ENCODE measurements at places on chromosomes 1 and 21. TPM values are rescaled to one million over a fixed set of nuclear protein-coding genes. Genes with fewer than 3 reads are reported as not detected.

DNA sequence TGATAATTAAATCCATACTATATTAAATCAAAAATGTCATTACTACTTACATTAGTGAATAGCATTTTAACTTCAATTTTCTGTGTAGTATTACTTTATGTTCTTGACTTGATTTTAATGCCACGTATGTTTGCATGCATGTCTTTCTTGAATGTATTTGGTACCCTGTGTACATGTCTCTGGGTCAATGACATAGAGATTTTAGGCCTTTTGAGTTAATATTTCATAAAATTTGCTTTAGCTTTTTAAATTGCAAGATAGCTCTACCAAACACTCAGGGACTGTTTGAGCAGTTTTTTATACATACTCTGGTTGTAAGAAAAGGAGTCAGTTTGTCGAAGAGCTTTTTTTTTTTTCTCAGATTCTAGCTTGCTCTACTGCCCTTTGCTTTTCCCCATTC is 1.5 kb downstream of the MLLT11 start:
- no peak for DNase-seq
- no peak overlapping the region for H3K27ac ChIP-seq
- peaks cover 31% of the 10 kb centered on the region for H3K4me1 ChIP-seq
- no peaks in the 10 kb centered on the region for H3K27me3 ChIP-seq
- peaks cover 25% of the 10 kb centered on the region for H3K36me3 ChIP-seq
- no peak overlapping the region for H3K4me3 ChIP-seq

DNA sequence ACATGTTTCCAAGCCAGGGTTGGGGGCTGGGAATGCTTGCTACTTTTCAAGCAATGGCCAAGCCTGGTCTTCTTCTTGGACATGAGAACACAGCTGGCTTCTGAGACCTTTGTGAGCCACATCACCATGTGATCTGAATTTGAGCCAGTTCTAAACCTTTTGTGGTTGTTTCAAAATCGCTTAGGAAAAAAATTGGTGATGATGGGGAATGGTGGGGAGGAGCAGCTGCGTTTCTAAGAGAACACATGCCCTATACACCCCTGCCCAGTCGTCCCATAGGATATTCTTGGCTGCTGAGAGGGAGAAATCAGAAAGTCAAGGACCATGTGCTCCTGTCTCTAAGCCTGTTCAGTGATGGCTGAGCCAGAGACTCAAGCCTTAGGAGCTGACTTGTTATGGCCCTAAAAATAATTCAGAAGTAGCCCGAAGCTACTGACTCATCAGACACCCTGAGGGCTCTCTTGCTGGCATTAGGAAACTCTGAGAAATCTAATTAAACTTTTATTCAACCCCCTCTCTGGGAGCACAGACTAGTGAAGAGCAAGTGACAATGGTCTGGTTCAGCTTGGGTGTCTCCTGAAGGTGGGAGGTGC is 30.5 kb downstream of the CCDC185 start:
- no peak for DNase-seq
- H3K4me1 ChIP-seq = peaks cover 6% of the 10 kb centered on the region
- H3K36me3 ChIP-seq = no peaks in the 10 kb centered on the region
- H3K27me3 ChIP-seq = no peaks in the 10 kb centered on the region

- H3K4me1 ChIP-seq = no peaks in the 10 kb centered on the region
- no peak for DNase-seq
- H3K36me3 ChIP-seq = no peaks in the 10 kb centered on the region
- H3K27ac ChIP-seq = no peak overlapping the region
These were observed 7.4 kb downstream of the ARHGEF16 start for GRCh38 chr1:3461934-3462275.

DNA sequence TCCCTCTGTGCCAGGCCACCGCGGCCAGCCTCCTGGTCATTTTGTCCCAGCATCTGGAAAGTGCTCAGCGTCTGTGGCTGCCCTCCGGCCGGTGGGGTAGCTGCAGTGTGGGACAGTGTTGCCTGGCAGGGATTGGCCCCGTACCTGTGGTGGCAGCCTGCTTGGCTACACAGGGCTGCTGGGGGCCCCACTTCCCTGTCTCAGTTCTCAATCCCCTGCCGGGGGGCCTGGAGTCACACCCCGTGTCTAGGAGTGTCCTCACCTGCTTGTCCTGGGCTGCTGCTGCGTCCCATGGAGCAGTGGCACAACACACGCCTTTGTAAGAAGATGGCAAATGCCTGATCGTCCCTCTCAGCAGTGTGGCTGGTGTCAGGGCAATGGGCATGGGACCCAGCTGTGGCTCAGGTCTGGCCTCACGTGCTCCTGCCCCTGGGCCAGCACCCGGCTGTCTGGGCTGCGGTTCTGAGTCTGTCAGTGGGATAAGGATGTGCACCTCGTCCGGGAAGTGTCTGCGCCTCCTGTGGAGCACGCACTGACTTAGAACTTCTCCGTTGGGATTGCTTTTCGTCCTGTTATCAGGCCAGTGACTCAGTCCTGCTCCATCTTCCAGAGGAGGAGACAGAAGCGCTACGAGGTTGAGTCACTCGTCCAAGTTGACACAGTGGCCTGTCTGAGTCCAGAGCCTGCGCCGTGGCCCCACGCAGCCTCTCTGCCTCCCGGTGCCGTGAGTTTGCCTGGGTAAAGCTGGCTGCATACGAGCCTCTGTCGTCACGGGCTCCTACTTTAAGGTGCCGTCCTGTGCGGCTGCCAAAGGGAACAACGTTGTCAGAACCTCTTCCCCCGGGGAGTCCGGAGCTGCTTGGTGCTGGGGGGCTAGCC is 41.0 kb downstream of the CRYAA start:
- DNase-seq = no peak
- H3K27me3 ChIP-seq = peaks cover 4% of the 10 kb centered on the region
- H3K4me3 ChIP-seq = no peak overlapping the region
- H3K27ac ChIP-seq = no peak overlapping the region
- no peaks in the 10 kb centered on the region for H3K36me3 ChIP-seq
- H3K4me1 ChIP-seq = no peaks in the 10 kb centered on the region

DNA sequence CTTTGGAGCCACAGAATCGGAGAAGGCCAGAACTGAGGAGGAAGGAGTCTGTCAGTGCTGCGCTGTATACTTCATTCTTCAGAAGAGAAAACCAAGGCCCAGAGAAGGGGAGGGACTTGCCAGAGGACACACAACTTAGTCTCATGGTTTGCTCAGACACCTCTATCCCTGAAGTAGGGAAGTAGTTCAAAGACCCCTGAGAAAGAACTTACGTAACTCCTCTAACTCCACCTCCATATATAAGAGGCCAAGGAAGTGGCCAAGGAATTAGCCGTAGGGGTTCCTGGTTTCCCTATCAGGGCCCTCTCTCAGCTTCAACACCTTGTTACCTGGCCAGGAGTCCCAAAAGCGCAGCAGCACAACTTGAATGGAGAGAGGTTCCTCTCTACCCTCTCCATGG is 580 bp upstream of the NECTIN4 start:
- no peak for DNase-seq
- H3K36me3 ChIP-seq = no peaks in the 10 kb centered on the region
- no peak overlapping the region for H3K27ac ChIP-seq
- no peaks in the 10 kb centered on the region for H3K27me3 ChIP-seq
- H3K4me1 ChIP-seq = peaks cover 39% of the 10 kb centered on the region
- no peak overlapping the region for H3K4me3 ChIP-seq

DNA sequence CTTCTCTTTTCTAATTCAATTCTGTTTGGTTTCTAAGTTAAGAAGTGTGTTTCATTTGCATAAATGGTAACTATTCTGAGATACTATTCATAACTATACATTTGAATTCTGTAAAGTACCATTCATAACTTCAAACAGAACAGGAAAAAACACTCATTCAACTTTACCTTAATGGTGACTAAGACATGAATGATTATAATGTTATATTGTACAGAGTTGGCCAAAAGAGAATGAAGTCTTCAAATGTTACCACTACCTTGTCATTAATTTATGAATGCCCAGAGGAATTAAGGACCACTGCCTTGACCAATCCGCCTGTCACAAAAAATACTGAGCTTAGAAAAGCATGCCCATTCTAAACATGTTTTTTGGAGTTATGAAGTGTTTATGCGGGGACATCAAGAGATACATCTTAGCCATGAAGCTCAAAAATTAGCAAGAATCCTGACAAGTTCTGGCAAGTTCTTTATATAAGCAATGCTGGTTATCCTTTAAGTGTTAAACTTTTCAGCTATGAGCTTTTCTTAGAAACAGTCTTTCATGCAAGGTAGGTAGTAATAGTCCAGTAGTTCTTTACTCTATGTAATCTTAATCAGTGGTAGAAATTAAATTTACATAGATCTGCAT is 7.9 kb downstream of the WASF2 start:
- peaks cover 15% of the 10 kb centered on the region for H3K36me3 ChIP-seq
- H3K4me1 ChIP-seq = peaks cover 58% of the 10 kb centered on the region
- peak overlapping the region; percentile 83 for H3K27ac ChIP-seq
- no peak overlapping the region for H3K4me3 ChIP-seq
- no peaks in the 10 kb centered on the region for H3K27me3 ChIP-seq

DNA sequence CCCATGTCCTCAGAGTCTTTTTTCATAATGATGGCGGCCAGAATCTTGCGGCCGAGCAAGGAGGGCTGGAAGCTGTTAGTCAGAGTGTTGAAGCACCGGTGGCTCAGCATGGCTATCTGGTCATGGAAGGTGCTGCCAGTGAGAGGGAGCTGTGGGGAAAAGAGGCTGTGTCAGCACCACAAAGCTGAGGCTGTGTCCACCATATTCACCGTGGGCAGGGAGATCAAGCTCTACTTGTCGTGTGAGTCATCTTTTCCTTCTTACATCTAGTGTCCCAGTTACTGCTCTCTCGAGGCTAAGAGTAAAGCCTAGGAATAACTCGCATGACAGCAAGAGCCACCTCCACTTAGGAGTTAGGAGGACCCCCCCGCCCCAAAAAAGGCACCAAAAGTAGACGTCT is 18.2 kb downstream of the ADAR start:
- H3K27ac ChIP-seq = no peak overlapping the region
- H3K4me1 ChIP-seq = peaks cover 3% of the 10 kb centered on the region
- H3K27me3 ChIP-seq = no peaks in the 10 kb centered on the region
- no peak overlapping the region for H3K4me3 ChIP-seq
- H3K36me3 ChIP-seq = peaks cover 89% of the 10 kb centered on the region
- DNase-seq = no peak

DIP2A gene
- 25.2 TPM for total RNA-seq

- H3K27me3 ChIP-seq = no peaks in the 10 kb centered on the region
- no peak for DNase-seq
- H3K4me3 ChIP-seq = no peak overlapping the region
- no peak overlapping the region for H3K27ac ChIP-seq
- no peaks in the 10 kb centered on the region for H3K36me3 ChIP-seq
These were observed 59.2 kb downstream of the PBX1 start for GRCh38 chr1:164618202-164618564.

DNA sequence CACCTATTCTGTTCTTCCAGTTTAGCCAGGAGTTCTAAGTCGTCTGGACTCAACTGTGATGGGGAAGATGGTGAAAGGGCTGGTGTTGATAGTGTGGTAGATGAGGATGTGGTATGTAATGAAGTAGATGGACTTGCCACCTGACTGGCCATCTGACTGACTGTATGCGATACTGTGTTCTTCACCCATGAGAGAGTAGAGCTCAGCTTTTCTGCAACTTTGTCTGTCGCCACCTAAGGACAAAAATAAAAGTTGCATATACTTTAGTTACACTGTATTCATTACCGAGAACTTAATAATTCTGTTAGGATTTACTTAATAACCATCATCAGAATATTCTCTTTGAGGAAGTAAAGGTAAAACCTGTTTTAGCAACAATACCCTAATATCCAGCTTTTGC is 48.5 kb downstream of the EVI5 start:
- no peaks in the 10 kb centered on the region for H3K27me3 ChIP-seq
- DNase-seq = no peak
- H3K4me1 ChIP-seq = peaks cover 2% of the 10 kb centered on the region
- no peak overlapping the region for H3K4me3 ChIP-seq
- H3K27ac ChIP-seq = no peak overlapping the region

HMGN2 gene
- 660 TPM for total RNA-seq

- no peak for DNase-seq
- H3K36me3 ChIP-seq = no peaks in the 10 kb centered on the region
- no peak overlapping the region for H3K4me3 ChIP-seq
- H3K27me3 ChIP-seq = no peaks in the 10 kb centered on the region
- peaks cover 9% of the 10 kb centered on the region for H3K4me1 ChIP-seq
These were observed 56.7 kb upstream of the NTPCR start for GRCh38 chr1:232893481-232894313.

- H3K27me3 ChIP-seq = peaks cover 46% of the 10 kb centered on the region
- H3K4me3 ChIP-seq = no peak overlapping the region
- no peak overlapping the region for H3K27ac ChIP-seq
- H3K4me1 ChIP-seq = no peaks in the 10 kb centered on the region
- DNase-seq = no peak
These were observed 8.9 kb upstream of the LHX8 start for GRCh38 chr1:75125161-75125726.

CCDC190 gene
- not detected for total RNA-seq

DNA sequence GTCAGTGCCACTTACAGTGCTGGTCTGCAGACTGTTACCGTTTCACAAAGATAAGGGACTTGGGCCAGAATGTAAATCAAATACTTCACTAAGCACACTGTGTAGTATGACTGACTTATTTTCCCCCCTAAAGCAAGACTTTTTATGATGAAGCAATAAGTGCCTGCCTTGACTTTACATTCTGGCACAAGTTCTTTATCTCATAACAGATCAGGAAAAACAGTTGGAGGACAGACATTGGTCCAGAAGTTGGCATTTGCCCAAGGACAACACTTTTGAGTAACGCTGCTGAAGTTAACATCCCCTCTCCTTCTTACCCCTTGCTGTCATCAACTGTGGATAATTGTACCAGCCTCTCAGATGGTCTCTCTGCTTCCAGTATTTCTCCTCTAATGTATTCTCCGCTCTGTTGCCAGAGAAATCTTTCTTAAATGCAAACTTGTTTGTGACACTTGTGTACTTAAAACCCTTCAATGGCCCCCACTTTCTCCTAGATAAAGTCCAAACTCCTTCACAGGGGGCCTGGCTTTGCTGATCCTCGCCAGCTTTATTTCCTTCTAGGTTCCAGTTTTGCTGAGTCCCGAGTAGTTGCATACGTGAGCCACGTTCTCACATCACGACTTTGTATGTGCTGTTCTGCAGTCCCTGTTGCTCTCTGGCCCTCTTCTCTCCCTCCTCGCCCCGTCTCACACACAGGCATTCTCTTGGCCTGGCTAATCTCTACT is 45.7 kb downstream of the S1PR1 start:
- peaks cover 93% of the 10 kb centered on the region for H3K4me1 ChIP-seq
- DNase-seq = no peak
- no peaks in the 10 kb centered on the region for H3K27me3 ChIP-seq
- H3K4me3 ChIP-seq = no peak overlapping the region
- H3K27ac ChIP-seq = peak overlapping the region; percentile 95

TMEM61 gene
- total RNA-seq = not detected

DNA sequence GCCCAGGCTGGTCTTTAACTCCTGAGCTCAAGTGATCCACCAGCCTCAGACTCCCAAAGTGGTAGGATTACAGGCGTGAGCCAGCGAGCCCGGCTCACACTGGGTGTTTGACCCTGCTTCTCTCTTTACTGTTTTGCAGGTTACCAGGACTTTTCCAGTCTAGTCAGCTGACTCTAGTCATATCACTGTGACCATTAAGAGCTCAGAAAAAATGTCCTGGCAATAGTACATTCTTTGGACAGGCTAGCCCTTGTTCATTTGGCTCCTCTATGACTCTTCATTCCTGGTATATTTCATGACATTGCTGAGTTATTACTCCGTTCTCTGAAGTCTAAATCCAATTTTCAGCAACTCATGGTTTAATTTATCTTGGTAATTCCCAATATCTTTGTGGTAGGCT is 8.0 kb upstream of the CA6 start:
- H3K36me3 ChIP-seq = no peaks in the 10 kb centered on the region
- no peak overlapping the region for H3K27ac ChIP-seq
- no peak for DNase-seq
- H3K4me3 ChIP-seq = no peak overlapping the region
- H3K27me3 ChIP-seq = no peaks in the 10 kb centered on the region
- peaks cover 20% of the 10 kb centered on the region for H3K4me1 ChIP-seq

- peaks cover 2% of the 10 kb centered on the region for H3K36me3 ChIP-seq
These were observed 3.6 kb downstream of the TENT5C start for GRCh38 chr1:117609471-117609911.
